ENCODE measurements at places on chromosomes 4 and X. TPM values are rescaled to one million over a fixed set of nuclear protein-coding genes. Genes with fewer than 3 reads are reported as not detected.

PNPLA4 gene
- 3.2 TPM for total RNA-seq

AFM gene
- total RNA-seq: not detected

AFF2 gene
- under 0.01 TPM for total RNA-seq

GLRA2 gene
- total RNA-seq: not detected

MYL5 gene
- total RNA-seq: 18.3 TPM

SSX1 gene
- total RNA-seq: not detected

TKTL2 gene
- not detected for total RNA-seq

MAGEA1 gene
- total RNA-seq: not detected

FTSJ1 gene
- 34.3 TPM for total RNA-seq

Data from bladder microvascular endothelial cell (primary cell).